ENCODE measurements at places on chromosomes 2 and 18. TPM values are rescaled to one million over a fixed set of nuclear protein-coding genes. Genes with fewer than 3 reads are reported as not detected.

The MAB21L4 gene
- total RNA-seq, result not detected

The MAPRE2 gene
- 15.4 TPM for total RNA-seq

The TM4SF20 gene
- total RNA-seq, result not detected

The FRZB gene
- 0.23 TPM for total RNA-seq

The ZNF892 gene
- total RNA-seq, result 10.4 TPM

The PCARE gene
- not detected for total RNA-seq

Data from smooth muscle cell of the umbilical artery (primary cell).